Liver (tissue), 10 donors: ENCODE measurements at places on chromosomes 3 and 15. TPM values are rescaled to one million over a fixed set of nuclear protein-coding genes. Genes with fewer than 3 reads are reported as not detected.

- DNase-seq, result no peak
Measured at GRCh38 chr15:31153531-31153930, 52.0 kb upstream of the TRPM1 start.

GRCh38 chr3:175127075-175127662 lies 268.0 kb downstream of the NAALADL2 start:
- no peak for DNase-seq

DNA sequence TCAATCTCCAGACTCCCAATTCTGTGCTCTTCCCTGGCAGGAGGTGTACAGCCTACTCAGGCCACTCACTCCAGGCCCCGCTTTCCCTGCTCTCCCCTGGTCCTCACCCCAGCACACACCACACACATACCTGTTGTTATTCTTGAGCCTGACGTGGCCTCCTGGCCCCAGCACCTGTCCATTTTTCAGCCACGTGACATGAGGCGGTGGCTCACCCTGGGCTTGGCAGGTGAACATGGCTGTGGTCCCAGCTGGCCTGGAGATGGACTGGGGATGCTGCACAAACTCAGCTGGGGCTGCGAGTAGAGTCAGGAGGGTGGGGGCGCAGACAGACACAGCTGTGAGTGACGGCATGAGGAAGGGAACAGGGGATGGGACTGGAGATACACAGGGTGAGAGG lies 27.3 kb downstream of the RNU5B-1 start:
- DNase-seq, result no peak

GRCh38 chr3:139448104-139448503 lies 28.2 kb downstream of the RBP2 start:
- DNase-seq, result no peak

DNA sequence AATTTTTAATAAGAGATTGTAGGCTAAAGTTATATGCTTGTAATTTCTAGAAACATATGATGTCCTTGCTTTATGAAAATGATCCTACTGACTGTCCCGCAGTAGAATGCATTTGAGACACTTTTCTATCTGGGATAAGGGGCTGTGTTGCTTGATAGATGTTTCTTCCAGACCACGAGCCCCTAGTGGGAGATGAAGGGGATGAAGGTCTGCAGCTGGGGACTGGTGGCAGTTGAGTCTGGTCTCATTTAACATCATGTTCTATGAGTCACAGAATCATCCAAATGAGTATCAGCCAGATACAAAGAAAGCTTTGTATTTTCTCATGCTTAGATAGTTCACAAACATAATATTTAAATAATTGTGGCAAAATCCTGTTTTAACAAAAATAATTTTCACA lies 84.3 kb upstream of the PRTG start:
- no peak for DNase-seq

DNA sequence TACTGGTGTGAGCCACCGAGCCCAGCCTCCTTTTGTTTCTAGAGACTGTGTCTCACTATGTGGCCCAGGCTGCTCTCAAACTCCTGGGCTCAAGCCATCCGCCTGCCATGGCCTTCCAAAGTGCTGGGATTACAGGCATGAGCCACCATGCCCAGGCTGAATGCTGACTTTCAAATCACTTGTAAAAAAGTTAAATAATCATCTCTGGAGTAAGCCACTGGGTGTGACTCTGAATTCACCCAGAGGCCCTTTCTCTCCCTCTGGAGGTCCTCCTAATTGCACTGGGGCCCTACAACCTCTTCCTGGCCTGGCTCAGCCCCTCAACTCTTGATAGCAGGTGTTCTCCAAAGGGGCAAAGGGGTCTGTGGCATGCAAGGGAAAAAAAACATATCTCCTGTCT lies 54.8 kb downstream of the MEGF11 start:
- DNase-seq, result no peak

DNA sequence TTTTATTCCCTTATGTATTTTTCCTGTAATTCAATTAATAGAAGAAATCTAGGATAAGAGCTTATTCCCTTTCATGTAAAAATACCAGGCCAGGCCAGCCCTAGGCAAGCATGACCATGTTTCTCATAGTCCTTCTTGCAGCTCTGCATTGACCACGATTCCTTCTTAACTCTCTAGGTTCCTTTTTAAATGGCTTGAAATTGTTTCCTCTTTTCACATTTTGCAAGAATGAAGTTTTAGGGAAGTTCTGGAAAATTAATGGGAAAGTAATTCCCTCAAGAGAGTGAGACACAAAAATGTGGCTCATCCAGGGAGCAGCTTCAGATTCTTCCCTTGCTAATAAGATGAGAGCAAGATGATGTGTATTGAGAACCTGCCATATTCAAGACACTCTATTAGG lies 116.5 kb upstream of the FGF7 start:
- DNase-seq, result no peak

- no peak for DNase-seq
Measured at GRCh38 chr3:115581362-115582135, 41.8 kb upstream of the GAP43 start.

GRCh38 chr3:124396339-124396950 lies 333.8 kb upstream of the UMPS start:
- no peak for DNase-seq

- DNase-seq, result no peak
Measured at GRCh38 chr3:118987477-118987876, 47.2 kb downstream of the IGSF11 start.

GRCh38 chr3:32175607-32176197 lies 62.8 kb upstream of the CMTM8 start:
- DNase-seq, result peak; percentile 51

GRCh38 chr3:18585004-18585968 lies 160.1 kb upstream of the SATB1 start:
- DNase-seq, result no peak

DNA sequence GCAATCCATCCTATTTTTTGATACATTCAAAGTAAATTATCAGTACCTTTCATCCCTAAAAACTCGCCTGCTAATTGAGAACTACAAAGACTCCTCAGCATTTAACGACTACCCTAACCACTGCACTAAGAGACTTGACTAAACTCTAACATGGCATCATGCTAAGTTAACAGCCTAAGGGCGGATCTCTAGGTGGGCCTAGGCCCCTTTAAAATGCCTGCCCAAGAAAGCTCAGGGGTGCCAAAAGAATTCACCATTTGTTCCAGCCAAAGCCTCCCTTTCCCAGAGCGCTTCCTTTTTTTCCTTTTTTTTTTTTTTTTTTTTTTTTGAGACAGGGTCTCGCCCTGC lies 568 bp upstream of the NEK4 start:
- DNase-seq, result no peak

DNA sequence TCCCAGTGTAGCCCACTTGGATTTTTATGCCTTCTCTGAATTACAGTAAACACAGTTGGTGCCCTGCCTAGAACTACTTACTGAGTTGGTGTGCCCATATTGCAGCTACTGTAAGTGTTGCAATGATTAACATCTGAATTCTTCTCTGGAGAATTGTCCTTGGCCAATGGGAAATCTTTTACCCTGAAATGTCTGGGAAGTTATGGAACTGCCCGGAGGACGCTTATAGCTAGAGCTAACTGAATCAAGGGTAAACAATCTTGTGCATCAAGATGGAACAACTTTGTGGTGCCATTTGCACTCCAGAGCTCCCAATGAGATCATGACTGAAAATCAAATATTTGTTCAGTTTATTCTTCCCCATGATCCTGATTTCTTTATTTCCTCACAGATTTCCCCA lies 246.7 kb upstream of the CBLB start:
- no peak for DNase-seq

- DNase-seq, result no peak
Measured at GRCh38 chr15:29935296-29936004, 113.2 kb upstream of the TJP1 start.

DNA sequence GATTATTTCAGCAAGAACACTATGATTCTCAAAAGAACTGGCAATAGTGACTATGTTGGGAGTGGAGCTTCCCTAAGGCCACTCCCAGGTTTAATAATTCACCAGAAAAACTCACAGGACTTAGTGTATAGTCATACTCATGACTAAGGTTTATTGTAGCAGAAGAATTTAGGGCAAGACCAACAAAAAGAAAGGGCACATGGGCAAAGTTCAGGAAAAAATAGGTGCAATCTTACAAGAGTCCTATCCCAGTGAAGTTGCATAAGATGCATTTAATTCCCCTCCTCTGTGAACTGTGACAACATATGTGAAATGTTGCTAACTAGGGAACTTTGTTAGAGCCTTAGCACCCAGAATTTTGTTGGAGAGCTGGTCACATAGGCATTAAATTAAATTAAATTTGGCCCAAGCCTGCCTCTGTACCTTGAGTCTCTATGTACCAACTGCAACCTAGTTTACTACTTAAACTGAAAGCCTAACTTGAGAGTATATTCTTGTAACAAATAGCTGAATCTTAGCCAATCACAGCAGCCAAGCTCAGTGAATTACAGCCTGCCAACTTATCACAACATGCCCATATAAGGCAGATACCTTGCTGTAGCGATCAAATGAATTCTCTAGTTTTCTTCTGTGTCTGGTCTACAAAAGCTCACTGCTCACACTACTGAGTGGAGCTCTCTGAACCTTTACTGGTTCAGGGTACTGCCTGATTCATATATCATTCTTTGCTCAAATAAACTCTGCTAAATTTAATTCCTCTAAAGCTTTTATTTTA lies 386.2 kb upstream of the ARHGEF26 start:
- no peak for DNase-seq

DNA sequence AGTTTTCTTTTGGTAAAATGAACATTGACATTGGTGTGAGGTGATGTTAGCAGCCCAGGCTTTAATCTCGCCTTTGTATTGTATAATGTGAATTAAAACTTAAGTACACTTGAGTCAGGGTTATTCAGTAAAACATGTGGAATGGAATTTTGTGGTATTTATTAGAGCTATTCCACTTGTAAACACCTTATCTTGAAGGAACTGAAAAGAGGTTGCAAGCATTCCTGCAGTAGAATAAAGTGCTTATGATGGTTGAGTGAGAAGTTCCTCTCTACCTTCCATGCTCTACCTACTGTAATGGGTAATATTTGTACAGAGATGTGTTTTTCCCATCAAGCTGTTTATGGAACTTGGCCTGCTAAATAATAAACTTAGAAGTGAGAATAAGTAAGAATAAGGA lies 36.1 kb downstream of the HMG20A start:
- DNase-seq, result no peak

GRCh38 chr3:157953565-157953964 lies 152.7 kb downstream of the SHOX2 start:
- no peak for DNase-seq

- no peak for DNase-seq
Measured at GRCh38 chr3:57281715-57282114, 10.8 kb downstream of the ASB14 start.

DNA sequence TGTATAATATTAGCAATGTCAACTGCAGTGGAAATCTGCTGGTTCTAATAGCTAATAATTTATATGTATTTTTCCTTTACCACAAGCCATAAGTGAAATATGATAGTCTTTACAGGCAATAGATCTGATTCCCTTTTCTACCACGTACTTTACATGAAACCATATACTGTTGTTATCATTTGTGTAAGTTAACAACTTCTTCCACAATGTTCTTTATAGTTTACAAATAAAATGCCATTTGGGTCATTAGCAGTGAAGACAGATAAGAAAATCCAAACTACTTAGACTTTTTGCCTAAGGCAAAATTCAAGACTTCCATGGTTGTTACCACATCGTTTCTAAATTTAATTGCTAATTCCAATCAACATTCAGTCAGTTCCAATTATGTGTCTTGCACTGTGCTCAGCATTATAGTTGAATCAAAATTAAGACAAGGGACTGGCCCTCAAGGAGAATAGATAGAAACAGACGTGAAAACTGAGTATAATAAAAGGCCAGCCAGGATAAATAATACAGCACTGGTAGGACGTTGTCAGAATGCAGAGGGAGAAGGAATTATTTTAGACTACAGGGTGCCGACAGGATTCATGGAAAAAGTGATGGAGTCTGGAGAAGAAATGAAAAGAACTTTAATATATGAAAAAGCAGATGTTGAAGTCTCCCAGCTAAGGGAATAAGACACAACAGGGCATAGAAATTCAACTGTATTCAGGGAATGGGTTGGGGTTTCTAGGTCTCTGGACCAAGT lies 249.8 kb downstream of the ALCAM start:
- no peak for DNase-seq

DNA sequence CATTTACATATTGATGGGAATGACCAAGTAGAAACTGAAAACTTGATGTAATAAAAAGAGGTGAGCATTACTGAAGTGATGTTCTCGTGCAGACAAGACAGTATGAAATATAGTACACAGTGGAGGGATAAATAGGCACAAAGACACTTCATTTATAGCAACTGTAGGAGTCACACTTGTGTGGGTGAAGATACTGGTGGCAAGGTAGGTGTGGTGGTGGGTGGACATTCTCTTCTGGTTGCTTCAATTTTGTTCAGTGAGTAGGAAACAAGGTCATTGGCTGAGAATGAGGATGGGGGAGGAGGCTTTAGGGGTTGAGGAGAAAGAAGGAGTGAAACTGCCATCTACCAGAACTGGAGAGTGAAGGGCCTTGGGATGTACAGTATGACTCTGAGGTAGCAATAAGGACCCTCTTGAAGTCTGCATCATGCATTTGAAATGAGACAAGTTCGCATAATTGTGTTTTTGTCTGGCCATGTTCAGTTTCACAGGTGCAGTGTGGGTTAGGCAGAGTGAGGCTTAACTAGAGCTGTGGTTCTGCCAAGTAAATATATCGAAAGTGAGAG lies 6.6 kb downstream of the CPNE9 start:
- no peak for DNase-seq

- peak; percentile 4 for DNase-seq
Measured at GRCh38 chr15:68418611-68419161, 13.3 kb downstream of the ITGA11 start.

GRCh38 chr3:185205865-185206264 lies 48.0 kb downstream of the EHHADH start:
- no peak for DNase-seq

DNA sequence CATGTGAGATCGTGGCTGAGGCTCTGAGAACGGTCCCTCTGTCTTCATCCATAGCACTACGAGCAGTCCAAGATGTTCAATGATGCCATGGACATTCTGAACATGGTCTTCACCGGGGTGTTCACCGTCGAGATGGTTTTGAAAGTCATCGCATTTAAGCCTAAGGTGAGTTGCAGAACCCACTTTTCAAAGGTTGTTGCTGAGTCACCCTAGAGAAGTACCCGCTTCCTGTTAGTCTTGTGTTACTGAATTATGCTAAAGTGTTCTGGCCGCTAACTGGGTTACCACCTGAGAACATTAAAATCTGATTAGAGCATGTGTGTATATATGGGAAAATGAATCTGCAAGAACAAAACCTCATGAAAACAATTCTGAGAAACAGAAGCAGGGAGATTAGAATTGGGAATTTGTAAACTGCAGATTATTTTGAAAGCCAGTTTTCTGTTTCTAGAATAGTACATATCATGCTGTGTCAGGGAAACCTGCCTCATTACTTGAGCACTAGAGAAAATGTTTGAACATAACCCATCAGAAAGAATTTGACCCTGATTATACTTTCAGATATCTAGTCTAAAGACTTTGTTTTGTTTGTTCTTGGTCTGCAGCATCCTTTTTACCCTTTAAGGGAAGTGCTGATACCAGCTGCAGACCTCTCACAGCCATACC lies 92.6 kb downstream of the CHDH start:
- no peak for DNase-seq

GRCh38 chr3:31412832-31413231 lies 119.9 kb upstream of the STT3B start:
- no peak for DNase-seq

Gene ISL2
- polyA plus RNA-seq, result not detected

Gene EPHA3
- polyA plus RNA-seq, result 0.44 TPM

Gene CCR1
- 4.4 TPM for polyA plus RNA-seq

Gene PAK6
- 0.13 TPM for polyA plus RNA-seq

Gene NUTM1
- not detected for polyA plus RNA-seq

Gene CHDH
- polyA plus RNA-seq, result 10.7 TPM

Gene TPRG1
- 3.2 TPM for polyA plus RNA-seq

Gene NMNAT3
- 2.3 TPM for polyA plus RNA-seq

Gene SCG5
- polyA plus RNA-seq, result 13.4 TPM

Gene DCLK3
- polyA plus RNA-seq, result 0.01 TPM

Gene STARD9
- 0.32 TPM for polyA plus RNA-seq
